ENCODE measurements at places on chromosomes 16 and 17.

GRCh38 chr16:71746442-71747046 lies 22.0 kb upstream of the PHLPP2 start:
- DNase-seq: no peak

DNA sequence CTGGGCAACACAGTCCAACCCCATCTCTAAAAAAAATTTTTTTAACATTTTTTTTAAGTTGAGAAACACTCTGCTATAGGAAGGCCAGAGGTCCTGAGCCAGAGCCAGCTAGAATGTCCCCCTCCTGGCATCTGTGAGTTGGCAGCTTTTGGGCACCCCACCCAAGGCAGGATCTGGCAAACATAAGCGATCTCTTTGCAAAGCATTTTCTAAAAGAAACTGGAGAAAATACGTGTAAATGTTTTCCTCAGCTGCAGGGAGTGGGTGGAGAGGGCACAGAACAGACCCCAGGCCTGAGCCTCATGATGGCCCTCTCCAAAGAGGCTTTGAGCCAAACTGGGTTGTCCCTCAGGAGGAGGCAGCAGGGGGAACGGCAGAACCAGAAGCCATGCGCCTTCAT lies 11.7 kb downstream of the CAVIN1 start:
- DNase-seq: no peak

GRCh38 chr16:1432388-1433262 lies 1.7 kb downstream of the PERCC1 start:
- DNase-seq: no peak

DNA sequence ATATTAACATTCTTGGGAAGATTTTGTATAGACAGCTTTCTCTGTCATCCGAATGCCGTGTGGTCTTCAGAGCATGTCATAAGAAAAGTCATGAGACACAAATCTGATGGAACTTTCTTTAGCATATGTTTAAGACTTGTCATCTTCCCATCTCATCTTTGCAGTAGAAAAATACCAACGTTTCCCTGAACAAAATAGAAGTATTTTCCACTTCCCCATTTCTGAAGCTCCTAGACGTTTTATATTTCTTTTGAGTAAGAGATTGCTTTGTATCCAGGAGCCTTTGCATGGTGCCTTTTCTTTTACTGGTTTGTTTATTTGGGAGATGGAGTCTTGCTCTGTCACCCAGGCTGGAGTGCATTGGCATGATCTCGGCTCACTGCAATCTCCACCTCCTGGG lies 235.1 kb downstream of the PRKCA start:
- no peak for DNase-seq

DNA sequence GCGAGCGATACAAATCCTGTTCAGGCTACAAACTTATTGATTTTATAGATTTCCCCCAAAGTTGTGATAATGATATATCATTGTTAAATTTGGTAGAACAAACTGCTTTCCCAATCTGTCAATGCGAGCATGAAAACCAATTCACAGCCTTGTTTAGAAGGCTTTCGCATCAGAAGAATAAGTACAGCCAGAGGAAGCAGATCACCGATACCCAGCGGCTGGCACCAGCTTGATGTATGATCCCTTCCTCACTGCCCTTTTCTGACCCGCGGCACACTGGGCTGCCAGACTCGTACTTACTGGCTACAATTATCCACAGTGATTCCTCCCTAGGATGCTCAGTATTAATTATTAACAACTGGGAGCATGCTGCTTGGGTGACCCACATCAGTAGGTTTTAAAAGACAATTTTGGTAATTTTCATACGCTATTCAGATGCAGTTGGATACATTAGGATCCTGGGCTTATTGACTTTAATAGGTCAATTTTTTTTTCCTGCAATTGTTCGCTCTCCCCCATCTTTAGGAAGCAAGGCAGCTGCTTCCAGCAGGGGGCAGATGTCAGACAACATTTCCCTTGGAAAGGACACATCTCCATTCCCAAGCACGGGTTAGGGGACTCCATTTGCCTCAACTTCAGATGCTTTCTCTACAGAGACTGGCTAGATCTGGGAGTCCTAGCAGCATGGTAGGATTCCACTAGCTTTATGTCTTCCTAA lies 582.7 kb upstream of the PSMD7 start:
- DNase-seq: no peak

- DNase-seq: no peak
Observed at GRCh38 chr17:76893623-76894334, 25.6 kb downstream of the MGAT5B start.

DNA sequence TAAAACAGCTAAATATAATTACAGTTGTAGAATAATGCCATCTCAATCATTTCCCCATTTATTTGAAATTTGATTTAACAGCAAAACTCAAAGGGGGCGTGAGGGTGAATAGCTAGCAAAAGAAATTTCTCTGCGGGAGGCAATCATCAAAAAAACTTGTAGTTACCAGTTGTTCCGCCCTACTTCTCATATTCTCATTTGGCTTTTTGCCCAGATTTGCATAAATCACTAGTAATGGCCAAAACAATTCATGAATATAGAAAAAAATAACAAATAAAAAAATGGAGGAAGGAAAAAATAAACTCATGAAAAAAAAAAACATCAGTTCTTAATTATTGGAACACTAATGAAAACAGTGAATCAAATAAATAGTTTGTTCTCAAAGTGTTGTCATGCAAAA lies 722.6 kb upstream of the KIF2B start:
- DNase-seq: no peak

DNA sequence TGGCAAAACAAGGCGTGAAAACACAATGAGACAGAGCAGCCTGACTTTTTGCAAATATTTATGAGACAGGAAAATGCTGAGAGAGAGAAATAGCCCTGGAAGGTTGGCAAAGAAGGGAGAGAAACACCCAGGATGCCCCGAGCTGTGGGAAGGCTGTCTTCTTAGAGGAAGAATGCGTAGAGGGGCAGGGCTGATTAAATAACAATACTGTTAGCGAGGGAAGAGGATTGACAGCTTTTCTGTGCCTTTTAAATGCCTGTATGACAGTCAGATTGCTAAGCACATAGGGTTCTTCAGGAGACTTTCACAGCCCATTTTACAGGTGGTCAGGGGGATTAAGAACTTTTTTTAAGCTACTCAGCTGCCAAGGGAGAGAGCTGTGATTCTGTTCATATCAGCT lies 219.2 kb downstream of the SHISA9 start:
- no peak for DNase-seq

DNA sequence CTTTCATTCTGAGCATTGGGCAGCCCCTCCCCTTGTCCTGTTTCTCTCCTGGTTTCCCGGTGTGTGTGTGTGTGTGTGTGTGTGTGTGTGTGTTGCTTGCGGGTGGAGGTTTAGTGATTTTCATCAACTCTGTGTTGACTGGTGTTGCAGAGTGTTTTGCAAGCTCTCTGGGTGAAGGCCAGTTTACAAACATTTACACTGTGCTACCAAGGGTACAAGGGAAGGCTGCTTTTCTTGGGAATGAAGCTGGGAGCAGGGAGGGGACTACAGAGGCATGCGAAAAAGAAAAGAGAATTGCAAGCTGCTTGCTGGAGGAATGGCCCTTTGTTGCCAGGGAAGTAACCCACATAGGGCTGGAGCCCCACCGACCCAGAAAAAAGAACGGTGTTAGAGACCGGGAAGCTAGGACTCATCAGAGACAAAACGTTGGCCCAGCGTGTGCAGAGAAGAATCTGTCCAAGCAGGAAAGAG lies 29.6 kb downstream of the HS3ST3B1 start:
- DNase-seq: no peak

DNA sequence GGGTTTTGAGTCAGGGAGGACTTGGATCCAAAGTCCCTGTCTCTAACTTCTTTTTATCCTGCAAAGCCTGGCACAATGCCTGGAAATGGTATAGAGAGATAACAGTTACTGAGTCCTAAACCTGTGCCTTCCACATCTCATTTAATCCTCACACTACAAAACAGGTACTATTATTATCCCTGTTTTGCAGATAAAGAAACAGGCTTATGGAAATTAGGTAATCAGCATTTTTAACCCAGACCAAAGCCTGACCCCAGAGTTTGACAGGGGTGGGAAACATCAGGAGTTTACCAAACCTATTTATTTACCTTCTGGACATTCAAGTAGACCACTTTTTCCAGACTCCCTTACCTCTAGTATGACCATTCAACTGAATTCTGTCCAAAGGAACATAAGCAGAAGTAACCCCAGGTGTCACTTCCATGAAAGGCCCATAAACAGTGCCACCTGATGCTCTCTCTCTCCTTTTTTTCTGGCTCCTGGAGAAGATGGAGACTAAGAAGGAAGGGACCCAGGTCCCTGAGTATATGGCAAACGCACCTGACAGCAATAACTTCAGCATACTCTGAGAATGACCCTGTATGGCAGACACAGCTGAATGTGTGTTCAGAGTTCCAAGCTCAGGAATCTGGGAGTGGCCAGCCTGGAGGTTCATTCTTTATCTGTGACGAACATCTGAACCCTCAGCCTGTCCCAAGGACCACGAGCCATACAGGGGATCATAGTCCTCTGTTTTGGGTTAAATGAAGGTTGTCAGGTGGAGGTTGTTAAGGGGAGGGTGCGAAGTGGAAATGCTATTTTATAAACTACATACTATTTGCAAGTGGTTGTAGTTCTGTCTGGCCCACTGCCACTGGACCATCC lies 62.7 kb downstream of the HLF start:
- no peak for DNase-seq

All from stimulated activated CD8-positive, alpha-beta memory T cell treated with anti-CD3 and anti-CD28 coated beads, Interleukin-4, amount 100 ng/mL, for 4 hours (primary cell).